ENCODE measurements at places on chromosomes 3 and 15. TPM values are rescaled to one million over a fixed set of nuclear protein-coding genes. Genes with fewer than 3 reads are reported as not detected.

The LRRC58 gene
- 10.9 TPM for polyA plus RNA-seq

DNA sequence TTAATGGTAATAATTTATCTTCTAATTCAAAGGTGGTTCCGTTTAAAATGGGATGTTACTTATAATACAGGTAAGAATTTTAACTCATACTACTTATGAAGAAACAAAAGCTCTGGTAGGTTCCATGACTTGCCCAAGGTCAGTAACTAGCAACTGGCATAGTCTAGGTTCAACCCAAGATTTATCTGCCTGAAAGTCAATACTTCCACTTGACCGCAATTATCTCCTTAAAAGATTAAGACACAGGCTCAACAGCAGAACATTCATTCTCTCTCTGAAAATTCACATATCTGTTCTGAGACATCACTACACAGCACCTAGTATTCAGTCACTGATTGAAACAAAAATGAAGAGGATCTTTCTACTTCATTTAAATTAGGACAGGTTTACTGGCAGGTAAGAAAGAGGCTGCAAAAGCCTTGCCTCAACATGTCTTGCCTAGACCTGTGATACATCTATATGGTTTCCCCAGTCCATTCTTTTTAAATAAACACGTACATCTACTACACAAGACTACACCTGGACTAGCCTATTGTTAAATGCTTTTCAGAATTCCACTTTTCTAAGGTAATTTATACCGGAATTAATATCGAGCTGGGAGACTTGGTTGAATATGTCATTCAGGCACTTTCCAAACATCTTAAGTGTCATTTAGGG, 1.2 kb downstream of the CSNK1G1 start:
- no peak for DNase-seq

The GOLGA6L10 gene
- polyA plus RNA-seq, result 0.44 TPM

DNA sequence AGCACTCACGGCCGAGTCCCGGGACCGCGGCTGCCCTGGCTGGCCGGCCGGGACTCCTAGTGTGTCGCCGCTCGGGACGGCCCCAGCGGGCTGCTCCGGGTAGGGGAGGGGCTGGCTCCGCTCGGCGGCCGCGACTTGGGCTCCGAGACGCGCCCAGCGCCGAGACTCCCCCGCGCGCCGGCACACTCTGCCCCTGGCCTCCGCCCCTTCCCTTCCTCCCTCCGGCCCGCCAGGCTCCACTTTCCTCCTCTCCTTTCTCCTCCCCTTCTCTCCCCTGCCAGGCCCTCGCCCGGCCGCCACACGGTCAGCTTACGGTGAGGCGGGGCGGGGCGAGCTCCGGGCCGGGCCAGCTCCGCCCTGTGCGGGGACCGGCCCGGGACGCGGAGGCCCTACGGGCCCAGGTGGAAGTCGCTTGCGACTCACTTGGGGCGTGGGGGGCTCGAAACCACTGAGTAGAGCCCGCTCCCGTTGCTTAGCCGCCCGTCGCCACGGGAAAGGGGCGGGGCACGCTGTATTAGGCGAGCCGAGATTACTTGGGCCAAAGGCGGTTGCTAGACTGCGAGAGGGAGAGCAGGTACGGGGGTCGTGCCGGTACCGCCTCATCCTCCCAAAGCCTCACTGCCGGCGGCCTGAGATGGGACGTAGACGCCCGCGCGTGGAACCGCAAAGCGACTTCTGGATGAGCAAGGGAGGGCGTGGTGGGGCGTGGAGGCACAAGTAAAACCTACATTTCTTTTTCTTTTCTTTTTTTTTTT, at the start of gene ITGB5:
Gene ITGB5, minus strand, starts transcription at position 189 of the 755 bp plus-strand sequence. CDS start 365 bp downstream, outside the sequence.
- DNase-seq, result peak; percentile 36

DNA sequence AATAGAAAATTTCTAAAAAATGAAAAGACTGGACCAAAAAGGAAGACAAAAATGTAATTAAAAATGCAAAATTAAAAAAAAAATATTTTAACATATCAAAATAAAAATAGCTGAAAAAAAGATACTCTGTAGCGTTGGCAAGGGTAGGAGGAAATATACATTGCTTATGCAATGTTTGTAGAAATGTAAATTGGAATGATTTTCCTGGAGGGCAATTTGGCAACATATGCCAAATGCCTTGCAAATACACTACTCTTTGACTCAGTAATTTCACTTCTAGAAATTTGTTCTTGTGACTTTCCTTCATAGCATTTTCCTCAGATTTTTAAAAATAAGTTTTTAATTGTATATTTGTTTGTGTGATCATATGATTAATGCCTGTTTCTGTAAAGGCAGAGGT, 296.6 kb downstream of the ZNF621 start:
- DNase-seq, result no peak

DNA sequence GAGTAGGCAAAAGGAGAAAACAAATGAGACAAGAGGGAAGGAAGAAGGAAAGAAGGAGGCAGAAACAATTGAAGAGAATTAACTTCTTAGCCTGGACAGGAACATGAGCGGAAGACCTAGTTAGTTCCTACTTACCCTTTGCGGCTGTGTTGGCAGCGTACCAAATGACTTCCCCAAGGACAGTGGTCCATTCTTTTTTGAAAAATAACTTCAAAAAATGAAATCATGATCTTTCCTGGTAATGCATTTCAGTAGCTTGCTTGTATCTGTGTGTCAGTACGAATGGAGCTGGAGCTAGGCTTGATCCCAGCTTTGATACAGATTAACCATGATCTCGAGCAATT, 41.5 kb upstream of the CFAP161 start:
- no peak for DNase-seq

- DNase-seq, result no peak
Measured at GRCh38 chr3:136783708-136784191, 31.6 kb upstream of the STAG1 start.
